ENCODE measurements at places on chromosomes 3 and 15.
A peak's percentile ranks its signal among the peaks of the same experiment; 100 is the strongest.

GRCh38 chr3:194757647-194758061 is 72.0 kb downstream of the FAM43A start:
- DNase-seq: no peak

DNA sequence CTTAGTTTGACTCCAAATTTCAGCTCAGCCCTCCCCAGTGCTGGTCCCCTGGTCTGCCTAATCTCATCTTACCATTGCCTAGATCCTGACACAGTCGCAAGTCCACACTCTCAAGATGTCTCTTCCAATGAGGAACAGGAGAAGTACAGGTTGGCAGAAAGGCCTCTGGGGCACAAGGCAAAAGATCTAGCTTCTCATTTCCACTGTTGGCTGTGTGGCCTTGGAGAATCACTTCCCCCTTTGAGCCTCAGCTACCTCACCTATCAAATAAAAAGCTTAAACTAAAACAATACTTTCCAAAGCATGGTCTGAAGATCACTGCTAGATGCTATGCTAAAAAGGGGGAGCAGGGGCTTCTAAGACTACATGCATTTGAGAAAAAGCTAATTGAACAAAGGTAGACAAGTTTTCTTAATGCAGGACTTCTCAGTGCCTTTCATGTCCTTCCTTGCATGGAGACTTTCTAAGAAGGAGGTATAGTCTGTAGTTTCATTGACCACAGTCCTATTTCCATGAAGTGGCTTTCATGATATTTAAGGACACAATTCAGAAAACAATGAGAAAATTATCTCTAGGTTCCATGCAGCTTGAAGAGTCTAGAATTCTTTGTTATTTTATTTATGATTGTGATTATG is 118.0 kb upstream of the RAD18 start:
- peak; percentile 37 for DNase-seq

GRCh38 chr3:8458711-8459110 is 42.9 kb upstream of the LMCD1 start:
- DNase-seq: no peak

- no peak for DNase-seq
Measured at GRCh38 chr3:133280586-133280985, 119.3 kb upstream of the BFSP2 start.

DNA sequence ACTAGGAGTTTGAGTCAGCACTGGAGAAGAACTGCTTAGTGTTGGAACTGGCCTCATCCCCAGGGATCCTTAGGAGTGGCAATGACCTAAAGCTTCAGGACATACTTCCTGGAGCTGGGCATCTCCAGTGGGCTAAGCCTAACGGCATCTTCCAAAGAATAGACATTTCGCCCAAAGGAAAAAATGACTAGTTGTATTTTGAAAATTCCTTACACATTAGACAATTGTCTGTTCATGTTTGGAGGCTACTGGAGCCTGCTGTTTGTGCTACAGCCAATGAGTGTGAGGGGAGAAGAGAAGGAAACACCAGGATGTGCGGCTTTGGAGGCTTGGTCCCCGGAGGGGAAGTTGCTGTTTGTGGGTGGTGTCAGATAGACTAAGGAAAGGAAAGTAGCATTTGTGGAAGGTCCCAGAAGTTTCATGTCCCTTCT is 77.6 kb downstream of the POLR2M start:
- peak; percentile 74 for DNase-seq

DNA sequence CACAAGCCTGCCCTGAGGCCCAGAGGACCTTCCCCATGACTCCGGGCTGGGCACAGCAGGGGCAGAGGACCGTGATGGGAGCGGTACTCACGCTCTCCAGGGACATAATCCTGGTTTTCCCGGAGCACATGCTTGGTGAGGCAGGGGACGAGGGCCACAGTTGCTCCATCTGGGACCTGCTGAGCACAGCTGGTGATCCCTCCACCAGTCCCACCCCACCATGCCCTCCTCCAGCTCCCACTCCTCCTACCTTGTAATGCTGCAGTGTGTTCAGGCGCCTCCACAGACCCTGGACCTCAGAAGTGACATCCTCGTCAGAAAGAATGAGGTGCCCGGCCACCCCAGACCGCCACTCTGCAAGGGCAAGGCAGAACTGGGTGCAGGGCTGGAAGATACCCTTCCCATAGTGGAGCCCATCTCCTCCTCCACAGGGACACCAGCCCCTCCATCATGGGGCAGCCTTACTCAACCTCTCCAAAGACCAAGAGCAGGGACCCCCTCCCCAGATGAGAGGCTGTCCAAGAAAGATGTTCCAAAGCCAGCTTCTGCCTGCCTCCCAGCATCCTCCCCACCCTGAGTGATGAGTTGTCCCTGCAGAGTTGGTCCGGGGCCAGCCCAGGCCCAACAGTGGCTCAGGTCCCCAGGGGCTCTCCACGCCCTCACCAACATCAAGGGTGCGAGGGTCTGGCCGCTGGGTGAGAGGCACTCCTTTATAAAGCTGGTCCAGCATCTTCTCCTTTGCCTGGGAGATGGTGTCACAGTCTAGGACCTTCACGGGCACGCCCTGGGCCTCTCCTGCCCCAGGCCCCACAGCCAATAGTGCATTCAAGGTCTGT is 19.5 kb downstream of the PLXNB1 start:
- DNase-seq: no peak

GRCh38 chr15:66679061-66679656 is 22.9 kb upstream of the SMAD6 start:
- DNase-seq: no peak

GRCh38 chr15:46848704-46849103 is 868.6 kb upstream of the SEMA6D start:
- no peak for DNase-seq

DNA sequence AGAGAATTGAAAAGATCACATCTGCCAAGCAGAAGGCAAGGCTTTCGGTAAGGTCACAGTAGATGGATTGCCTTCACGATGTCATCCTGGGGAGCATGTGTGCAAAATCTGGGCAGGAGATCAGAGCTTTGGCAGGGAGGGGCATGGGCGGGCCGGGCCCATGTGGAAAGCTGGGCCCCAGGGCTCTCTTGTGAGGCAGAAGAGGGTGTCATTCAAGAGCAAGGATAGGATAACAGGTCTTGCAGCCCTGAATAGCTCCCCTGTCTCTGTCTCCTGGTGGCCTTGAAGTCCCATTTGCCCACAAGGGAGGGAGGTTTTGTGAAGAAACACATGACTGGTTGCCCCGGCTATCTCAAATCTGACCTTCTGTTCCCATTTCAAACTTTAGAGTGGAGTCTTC is 172.0 kb downstream of the OPA1 start:
- no peak for DNase-seq

- DNase-seq: peak; percentile 63
Measured at GRCh38 chr15:76169911-76170800, 110.4 kb downstream of the TMEM266 start.

DNA sequence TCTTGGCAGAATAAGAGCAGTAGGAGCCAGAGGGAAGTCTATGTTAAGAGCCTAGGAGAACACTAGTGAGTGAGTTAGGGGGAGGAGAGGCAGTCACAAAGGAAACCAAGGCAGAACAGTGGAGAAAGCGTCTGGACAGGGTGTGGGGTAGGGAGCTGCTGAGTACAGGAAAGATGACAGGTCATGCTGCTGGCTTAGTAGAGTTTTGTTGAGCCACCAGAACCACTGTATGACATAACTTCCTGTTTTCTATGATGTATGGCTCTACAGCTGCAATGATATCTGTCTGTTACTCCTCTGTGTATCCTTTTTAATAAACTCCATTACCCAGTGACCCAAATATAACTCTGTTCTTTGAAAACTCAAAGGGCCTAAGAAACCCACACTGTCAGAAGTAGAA is 10.6 kb upstream of the STT3B start:
- peak; percentile 77 for DNase-seq

GRCh38 chr3:84974347-84974746 is 15.6 kb downstream of the CADM2 start:
- DNase-seq: no peak

- no peak for DNase-seq
Measured at GRCh38 chr3:22157848-22158247, 406.8 kb upstream of the ZNF385D start.

DNA sequence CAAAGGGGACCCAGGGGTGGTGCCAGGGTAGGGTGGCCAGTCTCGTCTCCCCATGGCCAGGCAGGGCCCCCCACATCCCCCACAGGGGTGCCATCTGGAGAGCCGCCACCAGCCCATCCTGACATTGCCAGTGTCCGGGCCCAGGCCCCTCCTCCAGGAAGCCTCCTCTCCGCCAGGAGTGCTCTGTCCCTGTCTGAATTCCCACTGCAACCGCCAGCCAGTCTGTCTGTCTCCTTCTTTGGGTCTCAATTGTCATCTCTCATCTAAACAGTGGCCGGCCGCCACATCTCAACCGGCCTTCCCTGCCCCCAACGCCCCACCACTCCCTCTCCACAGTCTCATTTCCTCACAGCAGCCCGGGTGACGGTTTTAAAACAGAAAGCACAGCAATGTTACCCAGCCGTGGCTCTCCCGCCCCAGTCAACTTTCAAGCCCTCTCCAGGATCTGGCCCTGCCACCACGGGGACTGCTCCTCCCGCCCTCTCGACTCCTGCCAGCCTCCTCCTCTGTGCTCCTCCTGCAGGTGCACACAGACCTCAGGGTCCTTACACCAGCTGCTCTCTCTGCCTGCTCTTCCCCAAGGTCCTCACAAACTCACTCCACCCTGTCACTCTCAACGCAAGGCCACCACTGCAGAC is 57.0 kb downstream of the IQSEC1 start:
- DNase-seq: peak; percentile 76

DNA sequence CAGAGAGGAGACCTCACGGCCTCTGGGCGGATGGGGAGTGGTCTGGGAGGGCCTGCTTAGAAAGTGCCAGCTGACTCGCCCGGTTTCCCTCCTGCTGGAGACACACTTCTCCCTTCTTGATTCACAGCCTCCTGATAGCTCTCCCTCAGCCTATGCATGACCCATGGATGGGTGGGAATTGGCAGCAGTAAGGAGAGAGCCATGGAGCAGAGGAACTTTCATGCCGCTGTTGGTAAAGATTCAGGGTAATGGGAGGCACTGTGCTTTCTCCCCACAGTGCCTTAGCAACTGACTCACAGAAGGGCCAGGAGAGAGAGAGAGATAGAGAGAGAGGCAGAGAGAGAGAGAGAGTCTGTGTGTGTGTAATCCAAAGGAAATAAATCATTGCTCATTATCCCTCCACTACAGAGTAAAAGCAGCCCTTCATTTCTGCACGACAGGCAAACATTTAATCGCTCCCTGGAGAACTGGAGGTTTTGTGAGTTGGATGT is 82.8 kb downstream of the SEMA5B start:
- no peak for DNase-seq

GRCh38 chr3:190860521-190860920 is 2.0 kb downstream of the GMNC start:
- no peak for DNase-seq

DNA sequence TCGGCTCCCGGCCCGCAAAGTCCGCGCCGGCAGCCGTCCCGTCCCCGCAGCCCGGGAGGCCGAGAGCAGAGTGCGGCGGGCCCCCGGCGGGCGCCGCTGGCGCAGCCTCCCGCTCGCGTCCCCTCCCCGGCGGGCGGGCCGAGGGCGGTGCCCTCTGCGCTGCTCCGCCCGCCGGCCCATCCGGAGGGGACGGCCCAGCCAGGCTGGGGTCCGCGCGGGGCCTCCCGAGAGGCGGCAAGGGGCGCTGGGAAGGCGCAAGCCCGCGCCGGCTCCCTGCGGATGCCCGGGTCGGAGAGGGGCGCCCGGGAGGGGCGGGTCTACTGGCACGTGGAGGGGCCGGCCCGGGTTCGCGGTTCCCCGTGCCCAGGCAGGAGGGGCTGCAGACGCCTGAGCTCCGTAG is at the start of the genes CLCN2 and POLR2H:
Gene CLCN2 (minus strand): TSS at position 74 of the 400 bp plus-strand sequence. CDS start 126 bp downstream, outside the sequence.
Gene POLR2H (plus strand): TSS at position 179 of the 400 bp plus-strand sequence. CDS start 1,783 bp downstream, outside the sequence.
- peak; percentile 66 for DNase-seq

GRCh38 chr3:69292959-69293574 is 92.8 kb downstream of the FRMD4B start:
- DNase-seq: no peak

DNA sequence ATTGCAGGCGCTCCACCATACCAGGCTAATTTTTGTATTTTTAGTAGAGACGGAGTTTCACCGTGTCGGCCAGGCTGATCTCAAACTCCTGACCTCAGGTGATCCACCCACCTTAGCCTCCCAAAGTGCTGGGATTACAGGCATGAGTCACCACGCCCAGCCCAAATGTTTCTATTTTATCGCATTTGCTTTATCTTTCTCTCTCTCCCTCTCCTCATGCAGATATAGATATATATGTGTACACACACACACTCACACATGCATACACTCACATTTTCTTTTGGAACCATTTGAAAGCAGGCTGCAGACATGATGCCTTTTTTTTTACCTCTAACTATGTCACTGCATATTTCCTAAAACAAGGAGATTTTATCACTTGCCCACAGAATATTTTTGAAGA is 7.3 kb upstream of the MCCC1 start:
- DNase-seq: no peak

- DNase-seq: no peak
Measured at GRCh38 chr15:40825661-40826422, 2.7 kb downstream of the PPP1R14D start.

DNA sequence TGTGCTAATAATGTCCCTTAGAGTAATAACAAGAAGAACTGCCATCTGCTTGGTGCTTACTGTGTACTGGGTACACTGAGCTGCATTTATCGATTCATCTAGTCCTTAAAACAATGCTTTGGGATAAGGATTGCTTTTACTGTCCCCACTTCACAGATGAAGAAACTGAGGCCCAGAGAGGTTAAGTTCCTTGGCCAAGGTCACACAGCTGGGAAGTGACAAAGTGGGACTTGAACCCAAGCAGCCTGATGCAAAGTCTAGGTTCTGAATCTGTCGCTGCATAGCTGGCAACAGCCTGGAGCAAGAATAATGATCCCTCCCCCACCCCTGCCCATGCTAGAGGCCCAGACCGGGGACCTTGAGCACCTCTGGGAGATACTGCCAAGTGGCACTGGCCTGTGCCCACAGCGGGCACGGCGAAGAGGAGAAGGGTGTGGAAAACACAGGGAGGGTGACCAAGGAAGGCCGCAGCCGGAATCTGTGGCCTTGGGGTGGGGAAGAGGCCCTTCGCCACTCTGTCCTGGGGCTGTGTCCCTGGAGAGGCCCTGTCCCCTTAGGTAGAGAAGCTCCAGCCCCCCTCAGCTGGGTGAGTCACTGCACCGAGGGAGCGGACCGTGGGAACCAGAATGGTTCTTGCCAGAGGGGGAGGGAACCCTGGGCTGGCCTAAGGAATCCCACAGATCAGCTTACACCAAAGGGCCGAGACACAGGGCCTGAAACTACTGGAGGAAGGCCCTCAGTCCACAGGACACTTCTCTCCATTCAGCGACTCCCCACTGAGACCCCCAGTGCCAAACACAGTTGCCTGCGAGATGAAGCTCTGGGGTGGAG is 3.5 kb downstream of the PLXND1 start:
- DNase-seq: peak; percentile 86

- no peak for DNase-seq
Measured at GRCh38 chr15:89138999-89139612, 50.9 kb downstream of the ABHD2 start.

- DNase-seq: no peak
Measured at GRCh38 chr15:61169904-61170695, 59.0 kb downstream of the RORA start.

- DNase-seq: no peak
Measured at GRCh38 chr3:108677811-108678210, 79.4 kb downstream of the RETNLB start.

DNA sequence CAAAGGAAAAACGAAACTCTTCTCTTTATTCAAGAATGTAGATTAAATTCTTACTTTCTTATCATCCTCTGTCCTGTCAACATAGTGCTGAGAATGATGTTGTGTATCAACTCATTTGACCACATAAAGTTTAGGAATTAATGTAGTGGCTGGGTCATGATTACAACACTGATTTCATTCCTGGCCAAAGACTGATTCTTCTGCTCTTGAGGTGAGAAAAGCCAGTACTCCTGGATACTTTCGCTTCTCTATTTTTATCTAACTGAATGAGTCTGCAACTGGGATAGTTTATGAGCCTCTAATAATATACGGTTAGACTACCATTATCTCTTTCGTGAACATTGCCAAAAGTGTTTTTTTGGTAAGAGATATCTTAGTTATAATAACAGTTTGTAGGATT is 173.0 kb downstream of the LPP start:
- DNase-seq: no peak

Data from suppressor macrophage treated with lipopolysaccharide for 1 hour (primary cell).